ENCODE measurements at places on chromosomes 1 and 21.
A peak's percentile ranks its signal among the peaks of the same experiment; 100 is the strongest.

- no peak for DNase-seq
These were observed 2084.5 kb downstream of the MRPL39 start for GRCh38 chr21:23522751-23523150.

GRCh38 chr1:7460807-7461206 lies 310.3 kb upstream of the VAMP3 start:
- no peak for DNase-seq

DNA sequence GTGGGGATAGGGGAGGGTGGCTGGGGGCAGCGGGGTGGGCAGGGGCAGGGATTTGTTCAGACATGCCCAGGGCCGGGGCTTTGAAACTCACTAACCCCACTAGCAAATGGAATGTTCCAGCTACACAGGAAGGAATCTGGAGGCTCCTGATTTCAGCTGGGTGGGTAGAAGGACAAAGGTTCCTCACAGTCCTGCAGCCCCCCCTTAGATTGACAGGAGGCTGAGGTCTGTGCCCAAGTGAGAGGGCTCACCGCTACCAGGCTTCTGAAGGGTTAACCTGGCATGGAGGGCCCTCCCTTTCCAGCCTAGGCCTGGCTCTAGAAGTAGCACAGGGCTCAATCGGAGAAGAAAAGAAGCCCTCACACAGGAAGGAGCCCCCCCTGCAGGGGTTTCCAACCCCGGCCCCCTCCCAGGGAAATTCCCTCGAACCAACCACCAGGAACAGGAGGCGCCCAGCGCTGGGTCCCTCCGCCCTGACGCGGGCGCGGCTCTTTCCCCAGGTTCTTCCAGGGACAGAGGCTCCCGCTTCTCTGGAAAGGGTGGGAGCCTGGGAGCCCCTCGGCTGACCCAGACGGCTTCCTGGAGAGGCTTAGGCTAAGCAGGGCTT lies 3.3 kb downstream of the EPHA2 start:
- DNase-seq, result no peak

GRCh38 chr1:119086830-119087229 lies 53.6 kb downstream of the WARS2 start:
- no peak for DNase-seq

DNA sequence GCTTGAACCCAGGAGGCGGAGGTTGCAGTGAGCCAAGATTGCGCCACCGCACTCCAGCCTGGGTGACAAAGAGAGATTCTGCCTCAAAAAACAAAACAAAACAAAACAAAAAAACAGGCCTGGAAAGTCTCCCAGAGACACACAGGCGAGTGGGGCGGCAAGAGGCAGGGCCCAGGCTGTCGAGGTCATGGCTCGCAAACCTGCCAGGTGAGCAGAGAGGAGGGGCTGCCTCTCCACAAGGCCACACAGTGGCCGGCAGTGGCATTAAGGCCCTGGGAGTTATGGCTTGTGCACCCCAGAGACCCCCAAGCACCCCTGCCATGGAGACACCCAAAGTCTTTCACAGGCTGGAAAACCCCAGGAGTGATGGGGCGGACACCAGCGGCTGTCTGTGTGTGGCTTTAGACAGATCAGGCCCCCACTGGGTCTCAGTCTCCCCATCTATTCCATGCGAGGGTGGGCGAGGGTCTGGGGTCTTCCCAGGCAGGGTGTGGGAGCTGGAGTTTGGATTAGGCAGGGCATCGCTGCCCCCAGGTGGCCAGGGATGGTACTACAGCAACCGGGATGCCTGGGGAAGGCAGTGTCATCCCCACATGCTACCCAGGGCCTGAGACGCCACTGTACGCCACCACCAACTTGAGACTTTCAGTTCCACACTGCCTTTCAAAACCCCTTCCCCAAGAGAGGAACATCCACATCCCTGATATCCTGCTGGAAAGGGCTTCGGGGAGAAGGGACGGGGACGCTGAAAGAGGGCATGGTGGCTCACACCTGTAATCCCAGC lies 7.3 kb upstream of the CTRC start:
- peak; percentile 55 for DNase-seq

DNA sequence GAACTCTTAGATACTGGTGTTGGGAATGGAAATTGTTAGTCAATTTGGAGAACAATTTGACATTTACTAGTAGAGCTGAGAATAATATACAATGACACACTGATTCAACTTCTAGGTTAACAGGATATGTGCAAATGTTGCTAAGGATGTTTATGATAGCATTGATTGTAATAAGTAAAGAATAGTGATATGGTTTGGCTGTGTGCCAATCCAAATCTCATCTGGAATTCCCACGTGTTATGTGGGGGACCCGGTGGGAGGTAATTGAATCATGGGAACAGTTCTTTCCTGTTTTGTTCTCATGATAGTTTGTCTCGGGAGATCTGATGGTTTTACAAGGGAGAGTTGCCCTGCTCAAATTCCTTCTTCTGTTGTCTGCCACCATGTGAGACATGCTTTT lies 302.4 kb upstream of the TMPRSS15 start:
- DNase-seq, result no peak

- no peak for DNase-seq
These were observed 34.1 kb downstream of the TP53BP2 start for GRCh38 chr1:223811634-223812101.

DNA sequence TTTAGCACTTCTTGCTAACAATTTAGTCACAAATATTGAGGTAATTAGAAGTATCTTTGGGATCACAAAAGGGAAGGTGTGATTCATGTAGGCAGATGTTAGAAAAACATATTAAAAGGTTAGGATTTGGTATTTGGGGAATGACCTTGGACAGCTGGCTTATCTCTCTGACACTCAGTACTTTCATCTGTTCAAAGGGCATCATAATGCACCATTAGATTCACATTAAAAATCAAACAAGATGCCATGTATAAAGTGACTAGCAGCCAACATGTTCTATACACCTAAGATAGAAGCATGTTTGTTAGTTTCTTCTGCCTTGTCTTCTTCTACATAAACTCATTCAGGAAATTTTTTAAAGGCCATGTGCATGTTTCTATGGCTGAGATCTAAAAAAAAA lies 56.5 kb upstream of the ESRRG start:
- DNase-seq, result no peak

- no peak for DNase-seq
These were observed 77.4 kb downstream of the RUNX1 start for GRCh38 chr21:34971656-34972055.

DNA sequence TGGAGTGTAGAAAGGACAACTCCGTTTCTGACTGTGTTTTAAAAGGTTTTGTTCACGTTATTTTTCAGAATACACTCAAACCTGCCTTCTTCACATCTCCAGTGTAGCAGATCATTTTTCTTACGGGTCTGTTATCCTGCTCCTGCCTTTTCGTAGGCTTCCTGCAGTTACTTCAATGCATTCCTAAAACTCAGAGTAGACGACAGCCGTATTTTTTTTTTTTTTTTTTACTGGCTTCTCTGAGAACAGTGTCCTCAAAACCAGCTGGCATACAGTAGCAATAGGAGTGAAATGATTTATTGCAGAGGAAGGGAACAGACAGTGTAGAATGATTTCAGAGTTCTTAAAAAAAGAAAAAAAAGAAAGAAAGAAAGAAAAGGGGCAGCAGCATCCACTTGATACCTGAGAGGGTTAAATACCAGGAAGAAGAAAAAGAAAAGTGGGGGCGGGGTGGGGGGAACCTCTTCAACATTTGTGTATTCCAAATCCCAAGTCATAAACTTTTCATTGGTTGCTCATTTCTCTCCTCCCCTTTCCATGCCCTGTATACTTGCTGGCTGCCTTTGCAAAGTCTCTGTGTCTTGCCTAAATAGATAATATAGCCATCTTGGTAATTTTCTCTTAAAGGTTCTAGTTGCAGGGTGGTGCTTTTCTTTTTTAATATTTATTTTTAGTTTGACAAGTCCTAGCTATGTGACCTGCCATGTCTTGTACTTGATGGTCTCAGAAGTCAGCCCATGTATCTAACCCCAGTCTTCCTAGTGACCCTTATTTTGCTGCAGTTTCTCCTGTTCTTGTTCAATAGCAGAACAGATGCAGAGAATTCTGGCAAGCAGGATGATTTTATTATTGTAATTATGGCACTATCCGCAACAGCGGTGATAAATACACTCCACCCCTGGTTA lies 2.8 kb downstream of the TGFB2 start:
- no peak for DNase-seq

DNA sequence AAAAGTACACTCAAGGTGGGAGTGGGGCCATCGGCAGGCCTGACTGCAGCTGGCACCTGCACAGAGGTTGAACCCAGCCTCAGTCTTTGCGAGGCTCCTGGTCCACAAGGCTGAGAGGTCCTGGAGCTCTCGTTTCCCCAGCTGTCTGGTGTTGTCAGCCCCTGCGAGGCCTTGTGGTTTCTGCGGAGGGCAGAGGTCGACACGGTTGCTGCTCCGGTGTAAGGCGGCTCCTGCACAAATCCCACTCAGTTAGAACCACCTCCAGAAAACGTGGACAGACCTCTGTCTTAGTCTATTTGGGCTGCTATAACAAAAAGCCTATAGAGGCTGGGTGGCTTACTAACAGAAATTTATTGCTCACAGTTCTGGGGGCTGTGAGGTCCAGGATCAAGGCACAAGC lies 5.8 kb downstream of the KIAA1614 start:
- DNase-seq, result no peak

DNA sequence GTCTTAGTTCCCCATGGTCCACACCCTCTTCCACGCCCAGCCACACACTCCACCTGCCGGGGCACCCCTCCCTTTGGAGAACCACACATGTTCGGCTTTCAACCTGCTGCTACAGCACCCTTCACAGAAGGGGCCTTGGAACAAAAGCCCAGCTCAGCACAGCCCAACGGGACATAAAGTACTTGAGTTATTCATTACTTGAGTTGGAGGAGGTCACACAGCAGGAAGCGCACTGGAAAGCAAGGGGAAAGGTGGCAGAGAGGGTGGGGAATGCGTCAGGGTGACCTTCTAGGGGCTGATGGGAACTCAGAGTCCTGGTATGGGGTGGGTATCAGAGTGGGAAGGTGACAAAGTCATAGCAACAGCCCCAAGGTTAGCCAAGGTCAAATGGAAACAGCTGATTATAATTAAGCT lies 3.0 kb upstream of the ATP1B1 start:
- no peak for DNase-seq

- no peak for DNase-seq
These were observed 175.6 kb downstream of the NRIP1 start for GRCh38 chr21:14889080-14889810.

DNA sequence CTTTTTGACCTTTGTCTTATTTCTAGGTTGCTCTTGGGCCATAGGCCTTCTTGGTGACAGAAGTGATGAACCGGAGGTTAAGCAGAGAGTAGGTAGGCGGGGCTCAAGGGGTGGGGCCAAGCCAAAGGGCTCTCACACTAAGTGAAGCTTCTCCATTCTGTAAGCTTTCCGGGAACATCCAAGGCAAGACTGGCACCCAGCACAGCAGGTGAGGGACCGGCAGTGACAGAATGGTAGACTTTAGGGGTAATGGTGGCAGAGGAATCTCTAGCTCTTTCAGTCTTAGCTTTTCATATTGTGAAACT lies at the start of gene TNFAIP8L2:
TNFAIP8L2 (plus strand) TSS at position 135 of the 305 bp plus-strand sequence. CDS start 2,049 bp downstream, outside the sequence.
- DNase-seq, result no peak

DNA sequence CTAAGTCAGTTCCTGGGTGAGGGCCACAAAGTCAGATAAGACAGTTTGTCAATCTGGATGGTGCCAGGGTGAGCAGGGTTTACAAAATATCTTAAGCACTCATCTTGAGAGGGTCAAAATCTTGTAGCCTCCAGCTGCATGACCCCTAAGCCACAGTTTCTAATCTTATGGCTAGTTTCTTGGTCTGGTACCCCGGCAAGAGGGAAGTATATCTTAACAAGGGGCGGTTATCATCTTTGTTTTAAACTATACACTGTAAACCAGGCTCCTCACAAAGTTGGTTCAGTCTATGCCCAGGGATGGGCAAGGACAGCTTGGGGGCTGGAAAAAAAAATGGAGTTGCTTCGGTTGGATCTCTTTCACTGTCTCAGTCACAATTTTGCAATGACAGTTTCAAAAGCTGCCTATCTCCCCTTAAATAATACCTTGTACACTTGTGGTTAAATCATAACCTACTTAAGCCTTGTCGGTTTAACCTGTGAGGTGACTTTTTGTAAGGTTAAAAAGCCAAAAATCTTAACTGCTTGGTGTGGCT lies 7.8 kb upstream of the CD46 start:
- DNase-seq, result no peak

- DNase-seq, result no peak
These were observed 53.6 kb downstream of the SLC66A1 start for GRCh38 chr1:19365721-19366120.

DNA sequence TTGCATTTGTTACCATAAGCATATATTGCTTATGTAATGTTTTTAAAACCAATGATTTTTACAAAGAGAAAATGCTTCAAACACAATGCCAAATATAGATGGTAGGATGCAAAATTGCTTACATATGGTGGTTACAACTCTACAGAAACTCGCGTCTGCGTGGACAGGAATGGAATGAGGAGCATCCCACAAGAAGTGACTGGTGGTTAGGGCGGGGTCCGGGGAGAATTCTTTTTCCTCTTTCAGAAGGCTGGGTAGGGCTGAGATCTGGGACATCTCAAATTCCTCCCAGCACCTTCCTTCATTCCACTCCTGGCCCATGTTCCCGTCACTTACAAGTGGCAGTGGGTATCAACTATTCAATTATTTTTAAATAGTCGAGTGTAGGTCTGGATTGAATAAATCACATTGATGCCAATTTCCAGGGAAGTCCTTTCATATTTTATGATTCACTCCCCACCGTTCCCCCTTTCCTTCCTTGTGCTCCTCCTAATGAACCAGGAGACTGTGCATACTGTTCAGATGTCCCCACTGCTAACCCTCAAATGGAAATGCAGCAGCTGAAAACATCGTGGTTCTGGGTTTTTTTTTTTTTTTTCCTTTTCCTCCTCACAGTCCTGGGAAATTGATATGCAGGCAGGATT lies 174.5 kb upstream of the POU3F1 start:
- no peak for DNase-seq

GRCh38 chr1:169051171-169051570 lies 55.3 kb upstream of the ATP1B1 start:
- DNase-seq, result no peak
